Stimulated activated CD8-positive, alpha-beta memory T cell treated with anti-CD3 and anti-CD28 coated beads, Interleukin-4, amount 100 ng/mL, for 1 hour (primary cell): ENCODE measurements at places on chromosomes 11 and 22.

- DNase-seq: no peak
These were observed 89.0 kb downstream of the MICAL2 start for GRCh38 chr11:12199231-12199948.

DNA sequence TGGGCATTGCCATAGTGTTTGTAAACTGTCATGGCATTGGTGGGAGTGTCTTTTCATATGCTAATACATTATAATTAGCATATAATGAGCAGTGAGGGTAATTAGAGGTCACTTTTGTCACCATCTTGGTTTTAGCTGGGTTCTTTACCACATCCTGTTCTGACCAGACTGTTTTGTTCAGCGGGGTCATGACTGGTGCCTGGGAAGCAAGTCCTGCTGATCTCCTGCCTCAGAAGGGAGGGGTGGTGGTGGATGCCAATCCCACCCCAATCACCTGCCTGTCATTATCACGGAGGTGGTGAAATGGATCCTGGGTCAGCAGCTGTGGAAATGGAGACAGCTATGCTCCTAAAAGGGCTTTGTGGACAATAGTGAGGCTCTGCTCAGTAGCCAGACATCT lies 31.2 kb downstream of the IL18 start:
- DNase-seq: no peak

DNA sequence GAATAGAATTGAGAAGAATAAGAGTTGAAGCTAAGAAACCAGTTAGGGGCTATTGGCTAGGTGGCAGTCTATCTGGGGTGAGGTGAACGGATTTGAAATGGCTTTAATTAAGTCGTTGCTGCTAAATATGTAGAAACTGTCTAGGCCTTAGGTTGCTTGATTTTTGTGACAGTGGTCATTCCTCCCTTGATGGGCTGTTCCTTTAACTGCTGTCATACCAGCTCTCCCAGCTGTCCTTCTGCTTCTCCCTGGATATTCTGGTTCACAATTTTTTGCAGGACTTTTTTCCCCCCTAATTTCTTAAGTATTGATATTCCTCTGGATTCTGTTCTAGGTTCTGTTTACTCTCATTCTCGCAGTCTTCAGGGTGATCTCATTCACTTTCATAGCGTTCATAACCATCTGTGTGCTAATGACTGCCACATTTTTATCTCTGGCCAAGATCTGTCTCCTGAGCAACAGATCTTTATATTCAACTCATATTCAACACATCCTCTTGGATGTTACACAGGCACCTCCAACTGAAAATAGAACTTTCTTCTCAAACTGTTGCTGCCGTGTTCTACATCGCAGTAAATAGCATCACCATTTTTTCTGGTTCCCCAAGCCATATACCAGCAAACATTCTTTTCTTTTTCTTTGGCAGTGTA lies 134.1 kb downstream of the UVRAG start:
- DNase-seq: no peak

- DNase-seq: no peak
These were observed 7.7 kb downstream of the CD44 start for GRCh38 chr11:35146711-35147110.

GRCh38 chr22:44828193-44828592 lies 75.8 kb downstream of the ARHGAP8 start:
- DNase-seq: no peak

DNA sequence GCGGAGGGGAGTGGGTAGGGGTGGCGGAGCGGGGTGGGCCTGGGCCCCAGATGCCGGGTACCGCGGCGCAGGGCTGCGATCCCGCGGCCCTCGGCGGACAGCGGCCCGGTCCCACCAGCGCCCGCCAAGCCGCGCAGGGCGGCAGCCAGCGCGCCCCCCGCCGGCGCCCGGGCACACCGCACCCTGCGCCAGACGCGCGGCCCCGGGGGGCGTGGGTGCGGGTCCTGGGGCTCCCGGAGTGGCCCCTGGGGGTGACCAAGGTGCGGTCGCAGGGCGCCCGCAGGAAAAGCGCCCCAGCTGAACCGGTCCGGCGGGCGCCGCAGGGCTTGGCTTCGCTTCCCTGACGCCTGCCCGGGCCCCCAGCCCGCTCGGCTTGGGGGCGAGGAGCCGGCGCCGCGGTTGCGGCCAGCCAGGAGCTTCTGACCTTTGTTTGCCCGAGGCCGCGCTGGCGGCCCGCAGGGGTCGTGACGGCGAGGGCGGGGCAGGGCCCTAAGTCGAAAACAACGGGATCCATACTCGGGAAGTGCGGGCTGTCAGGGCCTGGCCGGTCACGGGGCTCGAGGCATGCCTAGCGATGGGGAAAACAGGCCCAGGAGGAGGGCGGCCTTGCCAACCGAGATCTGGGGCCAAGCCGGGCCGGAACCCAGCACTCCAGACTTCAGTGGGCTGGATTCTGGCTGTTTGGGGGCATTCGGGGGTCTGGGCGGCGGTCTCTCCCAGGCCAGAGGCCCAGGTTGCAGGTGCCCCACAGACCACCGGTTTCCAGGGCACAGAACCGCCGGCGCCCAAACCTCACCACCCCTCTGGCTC lies 581 bp upstream of the AP5B1 start:
- DNase-seq: no peak

DNA sequence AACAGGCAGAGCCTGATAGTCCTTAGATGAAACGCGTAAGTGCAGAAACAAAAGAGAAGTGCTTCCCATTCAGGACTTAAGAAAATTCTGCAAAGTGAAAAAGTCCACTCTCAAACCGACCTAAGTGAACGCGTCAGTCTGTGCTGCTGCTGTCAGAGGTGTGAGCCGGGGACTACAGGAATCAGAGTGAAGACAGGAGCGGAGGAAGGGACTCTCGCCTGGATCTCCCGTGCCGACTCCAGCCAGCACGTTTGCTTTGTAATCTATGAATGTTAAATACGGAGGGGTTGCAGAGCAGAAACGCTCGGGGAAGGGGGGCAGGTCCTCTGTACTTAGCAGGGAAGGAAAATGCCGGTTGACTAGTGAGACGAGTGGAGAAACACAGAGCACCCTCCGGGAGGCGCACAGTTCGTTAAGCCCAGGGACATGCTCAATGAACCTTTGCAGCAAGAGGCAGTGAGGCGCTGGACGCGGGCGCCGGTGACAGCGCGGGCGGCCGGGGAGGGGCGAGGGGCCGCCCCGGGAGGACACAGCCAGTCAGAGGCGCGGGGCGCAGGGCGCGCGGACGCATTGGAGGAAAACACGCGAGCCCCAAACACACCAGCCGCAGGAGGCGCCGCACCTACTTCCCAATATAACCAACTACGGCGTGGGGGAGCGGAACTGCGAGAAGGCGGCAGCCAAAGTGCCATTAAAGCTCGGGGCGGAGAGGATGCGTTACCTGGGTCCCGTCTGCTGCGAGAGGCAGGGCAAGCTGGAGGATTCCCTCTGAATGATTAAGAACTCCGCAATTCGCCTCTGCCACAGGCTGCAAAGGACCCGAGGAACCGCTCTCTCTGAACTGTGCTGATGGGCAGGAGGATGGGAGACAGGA lies at the start of gene CNTN5:
Gene CNTN5 (plus strand): TSS at position 598 of the 874 bp plus-strand sequence.
- no peak for DNase-seq

DNA sequence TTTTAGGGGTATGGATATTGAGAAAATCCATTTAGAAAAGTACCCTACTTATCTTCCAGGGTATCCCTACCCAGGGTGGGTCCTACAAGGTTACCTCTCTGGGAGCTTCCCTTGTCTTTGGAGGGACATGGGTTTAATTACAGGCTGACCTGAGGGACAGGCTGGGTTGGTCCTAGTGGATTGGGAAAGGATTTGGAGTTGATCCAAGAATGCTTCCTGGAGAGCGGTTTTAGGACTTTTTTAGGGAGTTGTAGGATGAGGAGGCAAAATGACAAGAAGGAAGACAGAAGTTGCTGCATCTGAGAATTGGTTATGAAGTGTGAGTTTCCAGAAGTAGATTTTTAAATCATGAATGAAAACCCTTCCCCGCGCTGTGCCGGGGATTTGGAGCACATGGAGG lies 61.8 kb upstream of the CRTAM start:
- DNase-seq: no peak

GRCh38 chr11:104881117-104881794 lies 17.0 kb downstream of the CASP12 start:
- no peak for DNase-seq

- DNase-seq: no peak
These were observed 111.2 kb downstream of the BRD1 start for GRCh38 chr22:49716441-49716840.

- no peak for DNase-seq
These were observed at the start of gene NLRP6 for GRCh38 chr11:278001-278951. Gene NLRP6, plus strand, starts transcription at chr11:278407. Its CDS starts 163 bp downstream, at chr11:278570.

DNA sequence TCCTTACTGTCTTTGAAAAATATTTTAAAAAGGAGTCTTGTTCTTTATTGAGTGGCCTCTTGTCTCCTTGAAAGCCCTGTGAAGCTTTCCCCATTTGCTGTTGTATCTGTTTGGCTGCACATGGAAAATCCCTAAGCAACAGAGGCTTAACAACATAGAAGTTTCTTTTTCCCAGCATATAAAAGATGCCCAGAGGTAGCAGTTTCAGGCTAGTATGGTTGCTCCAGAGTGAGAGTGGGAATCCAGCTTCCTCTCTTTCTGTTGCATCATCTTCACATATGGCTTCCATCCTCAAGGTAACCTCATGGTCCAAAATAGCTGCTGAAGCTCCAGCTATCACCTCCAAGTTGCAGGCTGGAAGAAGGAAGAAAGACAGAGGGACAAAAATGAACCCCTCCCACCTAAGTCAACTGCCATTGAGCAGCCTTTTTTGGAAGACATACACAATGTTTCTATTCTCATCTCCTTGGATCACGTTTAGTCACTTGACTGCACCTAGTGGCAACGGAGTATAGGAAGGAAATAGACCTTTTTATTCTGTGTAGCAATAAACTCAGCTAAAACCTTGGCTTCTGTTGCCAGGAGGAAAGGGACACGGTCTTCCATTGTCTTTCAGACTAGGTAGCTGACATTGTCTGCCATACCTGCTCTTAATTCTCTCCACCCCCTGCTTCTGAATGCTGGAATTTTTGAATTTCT lies 5.3 kb downstream of the CSF2RB start:
- no peak for DNase-seq

DNA sequence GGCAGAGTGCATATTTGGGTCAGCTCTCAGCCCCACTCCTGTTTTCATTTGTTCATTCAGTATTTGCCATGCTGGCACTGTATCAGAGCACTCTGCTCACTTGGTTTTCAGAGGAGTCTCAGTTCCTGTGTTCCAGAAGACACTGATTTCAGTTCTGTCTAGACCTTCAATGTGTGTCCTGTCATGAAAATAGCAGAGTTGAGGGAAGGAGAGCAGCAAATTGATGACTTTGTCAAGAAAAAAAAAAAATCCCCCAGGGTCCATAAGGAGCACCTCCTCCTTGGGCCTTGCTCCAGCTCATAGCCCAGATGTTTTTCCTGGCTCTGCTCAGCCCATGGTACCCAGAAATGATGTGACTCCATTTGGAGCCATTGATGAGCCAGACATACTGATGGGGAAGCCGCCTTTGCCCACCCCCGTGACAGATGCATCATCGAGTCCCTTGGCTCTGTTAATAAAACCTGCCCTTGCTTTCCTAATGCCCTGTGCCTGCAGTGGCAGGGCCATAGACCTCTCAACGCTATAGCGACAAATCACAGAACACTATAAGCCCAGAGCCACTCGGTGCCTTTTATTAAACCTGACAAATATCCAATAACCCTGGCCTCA lies 107.0 kb downstream of the PKNOX2 start:
- DNase-seq: no peak

DNA sequence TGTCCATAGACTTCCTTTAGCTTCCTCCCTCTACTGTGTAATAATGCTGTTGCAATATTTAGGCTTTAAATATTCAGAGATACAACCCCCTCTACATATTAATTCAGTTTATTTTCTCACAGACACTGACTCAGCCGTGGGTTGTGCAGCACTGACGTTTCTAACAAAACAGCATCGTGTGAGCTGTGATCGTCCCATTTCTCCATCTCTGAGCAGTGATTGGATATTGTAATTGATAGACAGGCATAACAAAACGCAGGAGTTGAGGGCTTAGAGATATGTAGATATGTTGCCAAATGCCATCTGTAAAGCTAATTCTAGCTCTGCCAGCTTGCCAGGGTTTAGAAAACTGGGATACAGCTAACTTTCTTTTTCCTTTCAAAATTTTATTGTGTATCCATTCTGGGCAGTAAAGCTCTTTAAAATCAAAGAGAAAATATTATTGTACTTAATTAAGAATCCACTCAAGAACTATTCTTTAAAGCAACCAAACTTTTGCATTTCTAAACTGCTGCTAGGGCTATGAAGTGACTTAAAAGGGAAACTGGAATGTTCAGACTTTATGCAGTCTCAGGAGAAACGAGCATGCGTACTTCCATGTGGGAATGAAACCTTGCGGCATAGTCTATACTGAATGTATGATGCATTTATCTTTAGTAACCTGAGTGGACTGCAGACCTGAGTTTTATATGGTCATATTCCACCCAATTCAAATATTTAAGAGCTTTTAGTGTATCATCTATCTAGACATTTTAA lies 22.7 kb downstream of the BTBD10 start:
- DNase-seq: no peak

GRCh38 chr11:30705913-30706675 lies 119.9 kb upstream of the MPPED2 start:
- DNase-seq: no peak

DNA sequence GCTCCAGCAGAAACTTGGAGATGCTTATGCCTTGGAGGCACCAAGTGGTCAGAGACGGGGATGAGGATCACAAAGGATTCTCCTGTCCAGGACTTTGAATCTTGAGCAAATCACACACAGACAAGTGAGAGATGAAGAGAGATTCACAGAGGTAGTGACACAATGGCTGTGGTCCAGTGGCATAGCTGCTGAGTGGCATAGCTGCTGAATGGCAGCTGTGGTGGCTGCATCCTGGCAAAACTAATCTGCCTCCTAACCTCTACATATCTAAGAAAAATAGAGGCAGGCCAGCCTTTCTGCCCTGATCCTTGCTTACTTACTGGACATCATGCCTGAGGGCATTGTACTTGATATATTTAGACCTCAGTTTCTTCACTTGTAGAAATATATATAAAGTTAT lies 102.6 kb downstream of the CD44 start:
- no peak for DNase-seq

DNA sequence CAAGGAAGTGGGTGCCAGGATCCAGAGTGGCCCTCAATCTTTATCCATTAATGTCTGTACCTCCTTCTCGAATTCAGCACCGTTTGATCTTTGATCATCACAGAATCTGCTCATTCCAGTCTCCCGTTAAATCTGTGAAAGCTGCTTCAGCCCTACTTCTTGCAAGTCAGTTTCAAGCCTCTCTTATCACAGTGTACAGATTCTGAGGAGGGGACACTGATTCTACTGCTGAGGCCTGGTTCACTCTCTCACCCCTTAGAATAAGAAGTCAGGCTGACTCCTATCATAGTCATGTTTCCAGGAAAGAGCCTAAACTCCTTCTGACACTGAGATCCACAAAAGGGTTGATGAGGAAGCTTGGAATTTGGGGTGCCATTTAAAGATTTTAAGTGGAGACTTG lies 39.0 kb downstream of the MAML2 start:
- DNase-seq: no peak

- no peak for DNase-seq
These were observed 208.1 kb upstream of the NARS2 start for GRCh38 chr11:78782725-78783124.

GRCh38 chr22:44534335-44534734 lies 36.3 kb upstream of the RTL6 start:
- DNase-seq: no peak

GRCh38 chr22:43447380-43447779 lies 35.6 kb downstream of the MPPED1 start:
- no peak for DNase-seq

- peak; percentile 11 for DNase-seq
These were observed 57.8 kb upstream of the ALDH3B2 start for GRCh38 chr11:67732045-67732787.
